Activated CD8-positive, alpha-beta memory T cell treated with anti-CD3 and anti-CD28 coated beads for 24 hours (primary cell): ENCODE measurements at places on chromosomes 5 and 9.
A peak's percentile ranks its signal among the peaks of the same experiment; 100 is the strongest.

DNA sequence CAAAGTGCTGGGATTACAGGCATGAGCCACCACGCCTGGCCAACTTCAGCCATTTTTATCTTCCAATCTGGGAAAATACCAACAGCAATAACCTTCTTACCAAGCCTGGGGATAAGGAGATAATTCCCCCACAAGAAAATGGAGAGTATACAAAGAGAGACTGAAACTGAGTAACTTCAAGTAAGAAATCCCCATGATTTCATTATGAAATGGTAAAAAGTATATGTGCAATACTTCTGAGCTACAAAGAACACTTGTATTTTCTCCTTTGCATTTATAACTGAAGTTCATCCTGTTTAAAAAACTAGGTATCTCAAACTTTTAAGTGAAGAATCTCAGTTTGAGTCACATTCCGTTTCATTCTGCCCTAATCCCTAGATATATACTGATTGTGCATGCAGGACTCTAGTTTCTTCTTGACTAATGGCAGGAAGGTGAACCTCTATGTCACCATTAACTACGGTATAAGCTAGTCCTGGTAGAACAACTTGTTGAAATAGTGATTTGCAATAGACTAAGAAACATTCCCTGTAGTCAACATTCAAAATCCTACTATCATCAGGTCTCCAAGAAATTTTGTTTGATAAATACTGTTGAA, 2071.4 kb downstream of the MAT2B start:
- DNase-seq: no peak

DNA sequence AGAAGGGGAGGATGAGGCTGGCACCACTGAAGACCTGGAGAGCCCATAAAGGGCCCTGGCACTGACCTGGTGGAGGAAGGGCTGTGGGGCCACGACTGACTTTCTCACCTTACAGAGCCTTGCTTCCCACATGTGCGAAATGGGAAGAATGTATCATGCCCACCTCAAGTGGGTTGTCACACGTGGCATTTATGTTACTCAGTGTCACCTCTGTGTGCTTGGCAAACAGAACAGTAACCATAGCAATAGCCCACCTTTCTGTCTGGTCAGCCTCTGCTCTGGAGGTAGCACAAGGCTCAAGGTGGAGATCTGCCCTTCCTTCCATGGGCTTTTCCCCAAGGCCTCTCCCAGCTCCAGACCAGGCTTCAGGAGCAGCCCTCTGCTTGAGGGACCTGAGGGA, 16.7 kb downstream of the TCF7 start:
- DNase-seq: no peak

DNA sequence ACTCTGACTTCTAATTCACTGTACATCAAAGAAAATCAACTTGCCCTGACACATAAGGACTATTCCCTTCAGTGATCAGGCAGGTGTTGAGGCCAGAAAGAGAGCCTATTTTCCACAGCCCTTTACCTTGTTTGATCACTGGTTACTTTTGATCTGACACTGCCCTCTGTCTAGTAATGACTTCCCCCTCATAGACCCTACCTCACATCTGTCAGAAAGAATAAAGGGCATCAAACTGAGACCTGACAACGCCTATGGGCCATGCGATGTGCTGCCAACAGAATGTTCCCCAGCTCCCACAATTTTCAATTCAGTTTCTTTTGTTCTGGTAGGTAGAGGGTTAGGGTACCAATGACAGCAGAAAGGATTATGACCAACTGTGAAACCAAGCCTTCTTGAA, 47.7 kb downstream of the FBXL17 start:
- no peak for DNase-seq

DNA sequence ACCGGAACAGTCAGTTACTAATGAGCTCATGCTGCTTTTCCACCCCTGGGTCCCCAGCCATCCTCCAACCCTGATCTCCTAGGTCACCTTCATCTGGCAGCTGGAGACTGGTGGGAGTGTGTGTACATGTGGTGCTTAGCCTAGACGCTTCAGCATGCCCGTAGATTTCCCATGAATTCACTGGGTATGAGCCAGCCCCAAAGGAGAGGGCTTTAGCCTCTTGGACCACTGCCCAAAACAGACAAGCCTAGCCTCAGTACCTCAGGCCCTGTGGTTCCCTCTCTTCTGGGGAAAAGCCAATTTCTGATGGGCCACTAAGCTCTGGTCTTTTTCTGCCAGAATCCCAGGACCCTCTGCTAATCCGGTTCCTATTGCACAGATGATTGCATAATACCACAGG, 48.0 kb upstream of the ASTN2 start:
- no peak for DNase-seq

DNA sequence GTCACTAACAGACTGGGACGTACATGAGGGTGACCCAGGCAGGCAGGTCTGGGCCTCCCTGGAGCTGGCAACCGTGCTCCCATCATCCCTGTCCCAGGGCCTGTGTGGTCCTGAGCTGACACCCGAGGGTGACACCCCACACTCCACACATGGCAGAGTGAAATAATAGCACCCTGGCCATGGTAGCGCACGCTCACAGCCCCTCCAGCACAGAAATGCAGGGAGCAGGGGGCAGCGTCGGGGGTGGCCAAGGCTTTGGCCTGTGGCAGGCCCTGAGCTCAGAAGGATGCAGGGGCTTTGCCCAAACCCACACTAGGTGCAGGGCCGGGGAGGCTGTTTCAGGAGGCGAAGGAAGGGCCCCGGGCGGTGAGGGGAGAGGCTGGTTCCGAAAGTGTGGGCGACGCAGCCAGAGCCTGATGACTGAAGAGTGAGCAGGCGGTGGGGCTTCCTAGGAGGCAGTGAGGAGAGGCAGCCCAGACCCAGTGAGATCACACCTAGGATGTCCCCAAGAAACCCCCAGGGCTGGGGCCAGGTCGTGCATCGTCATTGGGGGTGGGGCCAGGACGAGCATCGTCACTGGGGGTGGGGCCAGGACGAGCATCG, 12.9 kb downstream of the OR2V2 start:
- peak; percentile 87 for DNase-seq

- DNase-seq: no peak
Measured at GRCh38 chr5:33490071-33490665, 49.4 kb downstream of the TARS1 start.

DNA sequence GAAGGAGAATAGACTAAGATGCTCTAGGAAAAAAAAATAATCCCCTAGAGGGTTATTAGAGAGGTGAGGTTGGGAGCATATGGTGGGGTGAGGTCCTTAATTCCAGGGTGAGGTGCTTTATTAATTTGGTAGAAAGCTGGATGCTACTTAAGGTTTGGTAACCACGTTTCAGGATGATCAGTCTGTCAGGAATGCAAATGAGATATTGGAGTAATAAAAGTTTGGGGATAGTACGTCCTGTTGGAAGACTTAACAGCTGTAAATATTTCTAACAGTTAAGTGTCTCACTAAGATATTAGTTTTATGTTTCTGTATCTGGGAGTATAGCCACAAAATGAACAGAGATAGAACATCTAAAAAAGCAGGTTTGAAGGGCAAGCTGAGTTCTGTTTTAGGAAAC, 578.9 kb downstream of the CETN3 start:
- no peak for DNase-seq

- DNase-seq: no peak
Measured at GRCh38 chr5:59341155-59341554, 552.4 kb downstream of the PDE4D start.

- no peak for DNase-seq
Measured at GRCh38 chr9:3856592-3856991, 330.8 kb upstream of the RFX3 start.

DNA sequence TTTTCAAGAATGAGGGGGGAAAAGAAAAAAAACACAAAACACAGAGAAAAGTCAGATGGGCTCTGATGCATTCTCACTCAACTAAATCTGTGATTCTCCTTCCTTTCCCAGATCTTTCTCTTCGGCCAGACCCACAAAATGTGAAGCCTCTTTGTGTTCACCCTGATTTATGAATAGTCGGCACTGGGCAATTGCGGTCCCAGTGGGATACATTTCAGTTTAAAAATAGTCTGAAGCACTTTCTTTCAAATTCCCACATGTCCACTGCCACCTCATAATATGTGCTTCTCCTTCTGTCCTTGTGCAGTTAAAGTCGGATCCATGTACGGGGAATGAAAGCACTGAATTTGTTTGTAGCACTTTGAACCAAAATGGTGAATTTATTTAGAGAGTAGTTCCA, 995.4 kb upstream of the WWC1 start:
- no peak for DNase-seq

DNA sequence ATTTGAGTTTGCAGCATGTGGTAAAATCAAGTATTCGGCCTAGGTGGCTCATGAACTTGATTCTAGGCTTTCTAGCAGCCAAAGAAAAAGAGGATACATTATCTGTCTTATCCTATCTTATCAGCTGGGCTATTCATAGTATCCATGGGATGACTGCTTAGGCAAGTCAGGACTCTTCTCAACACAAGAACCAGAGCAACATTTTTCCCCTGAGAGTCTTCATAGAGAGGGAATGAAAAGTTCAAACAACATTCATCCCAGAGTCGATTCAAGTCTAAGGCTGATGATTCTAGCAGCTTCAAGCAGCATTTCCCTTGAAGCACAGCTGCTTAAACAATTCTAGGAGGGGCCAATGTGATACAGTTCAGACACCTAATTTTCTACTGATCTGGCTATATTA, 3.0 kb downstream of the S100Z start:
- DNase-seq: no peak

- no peak for DNase-seq
Measured at GRCh38 chr9:23567516-23568165, 258.4 kb downstream of the ELAVL2 start.

GRCh38 chr5:60415443-60415842, 284.5 kb downstream of the DEPDC1B start:
- DNase-seq: no peak

DNA sequence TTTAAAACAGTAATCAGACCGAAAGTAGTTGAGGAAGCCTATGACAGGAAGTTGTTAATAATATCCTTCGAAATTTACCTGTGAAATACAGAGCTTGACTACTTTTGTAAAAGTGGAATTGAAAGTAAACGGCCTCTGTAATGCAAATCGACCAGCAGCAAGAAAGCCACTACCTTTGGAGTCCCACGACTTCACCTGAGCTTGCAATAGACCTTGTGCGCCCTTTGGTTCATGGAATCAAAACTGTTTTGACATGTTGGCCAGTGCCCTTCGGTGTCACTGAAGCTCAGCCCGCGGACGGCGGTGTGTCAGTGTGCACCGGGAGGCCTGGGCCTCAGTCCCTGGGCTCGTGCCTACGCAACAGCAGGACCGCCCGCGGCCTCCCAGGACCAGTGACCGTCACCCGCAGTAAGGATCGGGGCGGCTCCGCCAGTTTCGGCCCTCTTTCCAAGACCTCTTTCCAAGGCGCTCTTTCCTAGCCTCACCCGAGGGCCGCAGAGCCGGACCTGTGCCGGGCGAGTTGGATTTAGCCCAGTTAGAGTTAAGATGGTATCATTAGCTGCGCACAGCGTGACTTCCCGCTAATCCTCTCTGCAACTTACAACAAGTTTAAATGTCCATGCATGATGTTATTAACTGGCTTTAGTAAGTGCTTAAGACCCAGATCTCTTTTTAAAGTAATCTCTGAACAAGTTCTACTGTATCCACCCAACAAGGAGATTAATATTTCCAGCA, 223.3 kb downstream of the MEF2C start:
- DNase-seq: no peak

- no peak for DNase-seq
Measured at GRCh38 chr5:174737330-174737729, 12.9 kb downstream of the MSX2 start.

- no peak for DNase-seq
Measured at GRCh38 chr9:805151-805550, 36.3 kb upstream of the DMRT1 start.

DNA sequence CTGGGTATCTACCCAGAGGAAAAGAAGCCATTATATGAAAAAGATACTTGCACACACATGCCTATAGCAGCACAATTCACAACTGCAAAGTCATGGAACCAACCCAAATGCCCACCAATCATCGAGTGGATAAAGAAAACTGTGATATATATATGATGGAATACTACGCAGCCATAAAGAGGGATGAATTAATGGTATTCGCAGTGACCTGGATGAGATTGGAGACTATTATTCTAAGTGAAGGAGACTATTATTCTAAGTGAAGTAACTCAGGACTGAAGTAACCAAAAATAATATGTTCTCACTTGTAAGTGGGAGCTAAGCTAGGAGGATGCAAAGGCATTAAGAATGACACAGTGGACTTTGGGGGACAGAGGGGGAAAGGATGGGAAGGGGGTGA, 30.0 kb upstream of the GABBR2 start:
- no peak for DNase-seq
